HTR-8/SVneo (cell line): ENCODE measurements at places on chromosomes 3 and 15.

GRCh38 chr3:166522017-166522416 is 684.8 kb upstream of the BCHE start:
- no peak for DNase-seq

GRCh38 chr3:121411523-121411922 is 134.3 kb downstream of the POLQ start:
- DNase-seq, result no peak

DNA sequence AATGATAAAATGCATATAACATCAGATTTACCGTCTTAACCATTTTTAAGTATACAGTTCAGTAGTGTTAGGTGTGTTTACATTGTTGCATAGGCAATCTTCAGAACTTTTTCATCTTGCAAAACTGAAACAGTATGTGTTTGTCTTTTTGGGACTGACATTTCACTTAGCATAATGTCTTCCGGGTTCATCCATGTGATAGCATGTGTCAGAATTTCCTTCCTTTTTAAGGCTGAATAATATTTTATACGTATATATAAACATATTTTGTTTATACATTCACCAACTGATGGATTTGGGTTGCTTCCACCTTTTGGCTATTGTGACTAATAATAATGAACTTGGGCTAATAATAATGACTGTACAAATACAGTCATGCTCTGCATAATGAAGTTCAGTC is 3.0 kb downstream of the PARP15 start:
- no peak for DNase-seq

DNA sequence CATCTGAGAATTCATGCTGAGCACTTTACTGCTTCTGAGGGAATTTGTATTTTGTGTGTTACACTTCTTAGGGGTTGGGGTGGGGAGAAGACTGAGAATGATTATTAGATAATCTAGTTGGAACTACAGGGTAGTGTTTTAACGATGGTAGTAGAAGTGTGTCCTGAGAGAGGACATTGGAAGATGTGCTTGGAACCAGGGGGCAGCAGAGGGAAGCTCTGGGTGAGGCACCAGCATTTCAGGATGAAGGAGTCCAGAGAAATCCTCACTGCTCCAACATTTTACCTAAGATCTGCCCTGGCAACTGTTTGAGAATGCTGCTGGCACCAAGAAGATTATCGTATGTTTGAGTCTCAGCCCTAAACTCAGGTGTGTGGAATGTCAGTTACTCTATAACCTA is 145.5 kb downstream of the SQOR start:
- DNase-seq, result no peak

DNA sequence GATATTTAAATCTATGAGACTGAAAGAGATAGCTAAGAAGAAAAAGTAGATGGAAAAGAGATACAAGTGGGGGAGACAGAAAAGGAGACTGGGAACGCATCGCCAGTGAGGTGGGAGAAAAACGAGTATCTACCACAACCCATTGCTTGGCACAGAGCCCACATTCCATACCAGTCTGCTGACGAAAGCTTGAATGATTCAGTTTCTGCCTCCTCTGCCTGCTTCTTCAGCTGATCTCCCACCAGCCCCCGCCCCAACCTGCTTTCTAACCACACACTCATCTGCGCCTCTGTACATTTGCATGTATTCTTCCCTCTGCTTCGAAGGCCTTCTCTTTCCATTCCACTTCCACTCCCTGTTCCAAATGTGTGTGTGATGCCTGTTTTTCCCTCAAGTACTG is 188.1 kb downstream of the USP13 start:
- peak; percentile 46 for DNase-seq

DNA sequence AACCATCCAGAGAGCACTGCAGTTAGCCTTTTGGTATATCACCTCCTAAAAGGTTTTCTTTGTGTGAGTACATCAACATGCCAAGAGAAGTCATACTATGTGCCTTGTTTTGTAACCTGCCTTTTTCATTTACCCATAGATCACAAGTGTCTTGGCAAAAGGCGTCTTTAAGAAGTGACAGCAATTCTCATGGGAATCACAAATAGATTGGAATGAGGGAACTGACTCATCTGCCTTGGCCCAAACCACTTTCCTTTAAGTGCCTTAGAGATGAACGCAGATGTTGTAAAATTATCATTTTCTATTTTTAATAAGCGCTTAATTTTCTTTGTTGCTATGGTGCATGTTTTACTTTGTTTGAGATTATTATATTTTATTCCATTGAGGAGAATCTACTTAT is 20.7 kb upstream of the POMGNT2 start:
- no peak for DNase-seq

DNA sequence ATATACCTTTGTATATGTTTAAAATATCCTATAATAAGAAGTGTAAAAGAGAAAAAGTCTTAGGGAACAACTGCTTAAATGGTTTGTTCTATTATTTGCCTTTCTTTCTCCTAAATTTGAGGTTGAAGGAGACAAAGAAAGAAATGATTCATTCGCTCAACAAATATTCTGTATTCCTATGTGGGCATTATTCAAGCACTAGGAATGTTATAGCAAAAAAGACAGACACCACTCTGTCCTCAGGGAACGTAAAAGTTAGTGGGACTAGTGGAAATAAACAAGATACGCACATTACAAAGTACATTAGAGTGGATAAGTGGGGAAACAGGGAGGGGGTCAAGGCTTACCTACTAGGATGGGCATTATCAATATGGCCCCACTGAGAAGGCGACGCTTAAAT is 332.2 kb downstream of the LPP start:
- no peak for DNase-seq

GRCh38 chr3:155772801-155773200 is 27.9 kb upstream of the PLCH1 start:
- no peak for DNase-seq

GRCh38 chr3:52248816-52249547 is 3.4 kb downstream of the PPM1M start:
- no peak for DNase-seq

DNA sequence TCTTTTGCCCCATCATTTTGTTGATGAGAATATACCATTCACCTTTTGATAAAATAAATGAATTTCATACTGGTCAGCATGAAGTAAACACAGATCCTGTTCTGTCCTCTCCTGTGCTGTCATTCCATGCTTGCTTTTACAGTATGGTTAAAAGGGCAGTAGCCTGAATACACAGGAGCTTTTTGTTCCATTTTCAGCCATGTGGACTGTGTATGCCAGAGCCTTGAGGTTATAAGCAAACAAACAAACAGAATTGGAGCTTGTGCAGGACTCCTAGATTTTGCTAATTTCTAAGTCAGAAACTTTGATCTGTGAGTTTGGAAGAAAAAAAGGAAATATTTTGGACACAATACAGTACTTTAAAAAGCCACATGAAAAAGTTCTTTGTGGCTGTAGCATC is 91.9 kb downstream of the LRRC28 start:
- no peak for DNase-seq

GRCh38 chr15:52710050-52710707 is 31.0 kb upstream of the ATOSA start:
- DNase-seq, result no peak

DNA sequence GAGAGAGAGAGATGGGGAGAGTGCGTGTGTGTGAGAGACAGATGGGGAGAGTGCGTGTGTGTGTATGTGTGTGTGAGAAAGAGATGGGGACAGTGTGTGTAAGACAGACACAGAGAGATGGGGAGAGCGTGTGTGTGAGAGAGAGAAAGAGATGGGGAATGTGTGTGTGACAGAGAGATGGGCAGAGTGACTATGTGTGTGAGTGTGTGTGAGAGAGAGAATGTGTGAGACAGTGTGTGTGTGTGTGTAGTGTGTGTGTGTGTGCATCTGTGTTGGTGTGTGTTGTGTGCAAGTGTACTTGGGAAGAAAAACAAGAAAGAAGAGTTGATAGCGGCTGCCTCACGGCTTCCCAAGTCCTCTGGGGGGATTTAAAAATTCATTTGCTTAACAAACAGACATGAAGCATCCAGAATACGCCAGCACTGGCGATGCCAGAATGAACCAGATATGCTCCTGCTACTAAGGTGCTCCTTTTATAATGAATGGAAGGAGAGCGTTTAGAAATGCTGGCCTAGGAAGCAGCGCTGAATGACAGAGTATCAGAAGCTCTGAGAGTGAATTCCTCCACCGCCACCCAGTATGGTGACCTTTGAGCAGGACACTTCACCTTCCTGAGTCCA is 186.1 kb upstream of the TSC22D2 start:
- no peak for DNase-seq

DNA sequence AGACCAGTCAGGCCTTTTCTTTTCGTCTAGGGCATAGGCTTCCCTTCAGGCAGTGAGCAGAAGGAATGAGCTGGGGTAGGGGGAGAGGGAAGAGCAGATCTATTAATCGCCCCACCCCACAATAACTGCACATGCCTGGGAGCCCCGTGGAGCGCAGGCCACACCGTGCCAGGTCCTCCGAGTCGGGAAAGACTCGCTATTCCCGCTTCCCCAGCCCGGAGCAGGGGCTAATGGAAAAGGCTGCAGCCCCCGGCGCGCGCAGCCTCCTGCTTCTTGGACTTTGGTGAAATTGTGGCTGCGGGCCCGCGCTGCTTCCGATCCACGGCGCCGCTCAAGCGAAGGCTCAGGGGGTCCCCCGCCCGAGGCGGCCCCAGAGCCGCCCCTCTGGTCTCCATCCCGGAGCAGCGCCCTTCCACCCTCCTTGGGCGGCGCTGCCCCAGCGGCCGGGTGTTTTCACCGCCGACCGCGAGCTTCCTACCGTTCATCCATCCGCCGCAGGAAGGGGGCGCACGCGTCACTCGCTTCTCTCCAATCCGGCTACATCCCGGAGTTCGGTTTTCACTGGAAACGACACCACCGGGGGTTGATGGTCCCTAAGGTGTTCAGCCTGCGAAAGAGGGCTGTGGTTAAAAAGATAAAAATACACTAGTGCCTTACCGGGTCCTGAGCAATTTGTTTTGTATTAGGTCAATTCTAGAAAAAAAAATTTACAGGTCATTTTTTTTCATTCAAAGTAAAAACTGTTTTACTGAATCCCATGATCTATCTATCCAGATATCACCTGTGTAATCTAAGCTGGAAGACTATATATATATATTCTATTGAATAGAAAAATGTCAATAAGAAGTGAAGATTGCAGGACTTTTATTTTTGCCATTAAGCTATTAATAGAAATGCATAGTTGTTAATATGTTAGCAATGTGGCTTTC is 4.4 kb upstream of the SYNM start:
- peak; percentile 72 for DNase-seq

DNA sequence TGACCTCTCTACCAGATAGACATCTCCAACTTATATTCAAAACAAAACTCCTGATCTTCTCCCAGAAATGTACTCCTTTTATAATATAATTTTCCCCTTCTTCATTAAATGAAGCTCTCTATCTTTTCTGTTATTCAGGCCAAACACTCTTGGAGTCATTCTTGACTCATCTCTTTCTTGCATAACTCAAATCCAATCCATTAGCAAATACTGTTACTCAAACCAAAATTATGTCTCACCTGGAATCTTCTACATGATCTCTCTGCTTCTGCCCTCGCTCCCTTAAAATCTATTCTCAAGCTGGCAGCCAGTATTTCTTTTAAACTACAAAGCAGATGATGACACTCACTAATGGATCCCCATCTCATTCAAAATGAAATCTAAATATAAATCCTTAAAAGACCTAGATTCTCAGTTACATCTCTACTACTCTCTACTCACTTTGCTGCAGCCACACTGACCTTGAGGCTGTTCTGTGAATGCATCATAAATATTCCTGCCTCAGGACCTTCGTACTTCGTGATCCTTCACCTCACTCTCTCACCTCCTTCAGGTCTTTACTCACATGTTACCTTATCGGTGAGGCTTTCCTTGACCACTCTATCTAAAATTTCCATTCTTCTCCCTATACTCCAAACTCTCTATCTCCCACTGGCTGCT is 160.9 kb downstream of the TBC1D5 start:
- no peak for DNase-seq

DNA sequence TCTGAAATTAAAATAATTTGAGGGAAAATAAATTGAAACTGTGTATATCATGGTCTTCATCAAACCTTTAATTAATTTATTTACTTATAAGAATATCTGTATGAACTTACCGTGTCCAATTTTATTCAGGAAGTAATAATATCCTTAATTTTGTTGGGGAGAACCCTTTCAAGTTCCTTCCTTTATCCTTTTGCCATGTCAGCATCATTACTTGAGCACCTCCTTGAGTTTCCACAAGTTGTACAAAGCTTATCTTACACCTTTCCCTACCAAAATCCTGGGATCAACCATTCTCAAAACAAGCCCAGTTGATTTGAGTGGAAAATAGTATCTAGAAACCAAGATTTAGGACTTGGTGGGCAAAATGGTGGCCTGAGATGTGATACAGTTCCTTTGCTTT is 37.3 kb downstream of the PLSCR2 start:
- no peak for DNase-seq

- no peak for DNase-seq
Measured at GRCh38 chr3:193711166-193711485, 118.1 kb downstream of the OPA1 start.

- no peak for DNase-seq
Measured at GRCh38 chr15:37789397-37789786, 145.0 kb upstream of the TMCO5A start.

DNA sequence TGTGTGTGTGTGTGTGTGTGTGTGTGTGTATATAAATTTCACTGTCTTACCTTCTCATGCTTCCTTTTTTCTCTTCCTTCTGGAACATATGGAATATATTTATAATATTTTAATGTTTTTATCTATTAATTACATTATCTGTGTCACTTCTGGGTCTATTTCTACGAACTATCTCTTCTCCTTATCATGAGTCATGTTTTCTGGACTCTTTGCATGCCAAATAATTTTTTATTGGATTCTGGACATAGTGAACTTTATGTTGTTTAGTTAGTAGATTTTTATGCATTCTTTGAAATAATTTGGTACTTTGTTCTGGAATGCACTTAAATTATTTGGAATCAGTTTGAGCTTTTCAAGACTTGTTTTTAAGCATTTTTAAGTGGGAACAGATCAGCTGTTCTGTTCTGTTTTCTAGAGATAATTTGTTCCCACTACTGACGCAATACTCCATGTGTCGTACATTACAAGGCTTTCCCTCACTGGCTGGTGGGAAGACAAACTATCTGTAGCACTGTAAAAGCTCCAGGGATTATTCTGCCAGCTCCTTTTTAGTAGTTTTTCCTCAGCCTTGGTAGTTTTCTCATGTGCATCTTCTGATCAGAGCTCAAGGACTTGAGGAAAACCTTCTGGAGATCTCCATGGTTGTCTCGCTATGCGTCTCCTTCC is 302.0 kb downstream of the CLSTN2 start:
- DNase-seq, result no peak
